Fibroblast of skin of right biceps (primary cell): ENCODE measurements at places on chromosomes 11 and 22.

DNA sequence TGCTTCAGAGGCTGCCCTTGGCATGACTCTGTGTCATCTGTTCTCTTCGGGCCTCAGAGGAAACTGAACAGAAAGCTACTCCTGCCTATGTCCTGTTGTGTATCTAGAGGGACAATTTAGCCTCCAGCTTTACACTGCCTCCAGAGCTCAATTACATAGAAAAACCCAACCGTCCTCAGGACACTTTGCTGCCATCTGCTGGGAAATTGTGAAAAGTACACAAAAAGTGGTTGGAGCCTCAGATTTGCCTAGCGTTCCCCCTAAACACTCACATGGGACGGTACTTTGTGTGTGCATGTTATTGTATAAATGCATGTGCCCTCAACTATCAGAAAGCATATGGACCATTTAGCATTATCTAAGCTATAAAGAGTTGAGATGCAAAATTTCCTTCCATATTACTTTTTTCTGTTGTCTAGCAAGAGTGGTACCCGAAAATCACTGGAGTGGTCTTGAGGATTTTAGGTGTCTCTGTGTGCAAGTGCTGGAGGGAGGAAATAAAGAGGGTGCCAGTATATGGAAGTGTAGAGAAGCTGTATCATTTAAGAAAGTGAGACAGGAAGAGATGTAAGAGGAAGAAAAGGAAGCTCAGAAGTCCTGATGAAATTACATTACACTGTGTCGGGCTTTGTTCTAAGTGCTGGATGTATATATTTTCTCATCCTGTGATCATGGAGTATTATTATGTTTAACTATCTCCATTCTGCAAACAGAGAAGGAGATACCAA, 8.7 kb upstream of the MS4A4E start:
- DNase-seq = no peak

- no peak for DNase-seq
Observed at GRCh38 chr22:32971276-32971675, 86.9 kb downstream of the SYN3 start.

- DNase-seq = no peak
Observed at GRCh38 chr22:23037429-23038333, 32.6 kb upstream of the GNAZ start.

DNA sequence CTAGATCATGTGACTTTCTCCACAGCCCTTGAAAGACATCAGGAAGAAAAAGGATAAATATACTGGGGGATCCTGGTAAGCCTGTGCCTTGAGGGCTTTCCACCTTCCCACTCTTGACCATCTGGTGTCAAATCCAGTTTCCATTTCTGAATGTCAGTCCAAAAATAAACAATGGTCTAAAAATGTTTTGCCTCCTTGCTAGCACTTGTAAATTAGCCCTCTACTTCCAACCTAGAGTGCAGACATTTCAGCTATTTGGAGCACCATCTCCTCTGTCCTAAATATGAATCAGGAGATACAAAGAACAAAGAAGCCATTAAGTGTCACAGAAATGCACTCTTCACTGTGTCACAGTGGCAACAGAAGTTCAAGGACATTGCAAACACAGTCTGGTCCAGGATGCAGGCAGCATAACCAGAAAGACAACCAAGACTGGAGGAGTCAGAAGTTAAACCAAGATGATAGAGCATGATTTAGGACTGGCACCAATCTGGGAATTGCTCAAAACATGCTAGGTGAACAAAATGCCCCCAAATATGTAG, 88.1 kb downstream of the CCDC34 start:
- no peak for DNase-seq

GRCh38 chr11:11108026-11108425, 245.0 kb downstream of the CSNK2A3 start:
- no peak for DNase-seq
